Cortex of kidney (tissue), 1 donor: ENCODE measurements at places on chromosomes 12 and 14.

- no peak for DNase-seq
Observed at GRCh38 chr12:124752437-124753227, 111.0 kb downstream of the SCARB1 start.

GRCh38 chr12:124835656-124836410, 27.8 kb downstream of the SCARB1 start:
- DNase-seq: no peak

- DNase-seq: no peak
Observed at GRCh38 chr12:5465384-5465783, 33.5 kb downstream of the NTF3 start.

DNA sequence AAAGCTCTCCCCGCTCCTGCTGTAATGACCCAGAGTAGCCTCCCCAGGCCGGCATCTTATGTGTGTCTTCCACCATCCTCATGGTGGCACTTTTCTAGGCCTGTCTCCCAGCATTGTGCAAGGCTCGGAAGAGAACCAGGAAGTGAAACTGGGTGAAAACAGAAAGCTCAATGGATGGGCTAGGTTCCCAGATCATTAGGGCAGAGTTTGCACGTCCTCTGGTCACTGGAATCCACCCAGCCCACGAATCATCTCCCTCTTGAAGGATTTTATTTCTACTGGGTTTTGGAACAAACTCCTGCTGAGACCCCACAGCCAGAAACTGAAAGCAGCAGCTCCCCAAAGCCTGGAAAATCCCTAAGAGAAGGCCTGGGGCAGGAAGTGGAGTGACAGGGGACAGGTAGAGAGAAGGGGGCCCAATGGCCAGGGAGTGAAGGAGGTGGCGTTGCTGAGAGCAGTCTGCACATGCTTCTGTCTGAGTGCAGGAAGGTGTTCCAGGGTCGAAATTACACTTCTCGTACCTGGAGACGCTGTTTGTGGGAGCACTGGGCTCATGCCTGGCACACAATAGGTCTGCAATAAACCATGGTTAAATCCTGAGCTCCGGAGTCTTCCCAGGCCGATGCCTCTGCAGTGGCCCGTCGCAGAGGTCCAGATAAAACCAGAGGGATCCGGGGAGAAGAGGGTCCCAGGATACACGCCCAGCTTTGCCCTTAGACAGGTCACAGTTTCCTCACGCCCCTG, 15.6 kb downstream of the ACVRL1 start:
- no peak for DNase-seq

- no peak for DNase-seq
Observed at GRCh38 chr12:64175254-64175945, 46.7 kb downstream of the KICS2 start.
